NCI-H1436 treated with DMSO at 0.1 percent for 48 hours (cell line): ENCODE measurements at places on chromosomes 1 and 21.

DNA sequence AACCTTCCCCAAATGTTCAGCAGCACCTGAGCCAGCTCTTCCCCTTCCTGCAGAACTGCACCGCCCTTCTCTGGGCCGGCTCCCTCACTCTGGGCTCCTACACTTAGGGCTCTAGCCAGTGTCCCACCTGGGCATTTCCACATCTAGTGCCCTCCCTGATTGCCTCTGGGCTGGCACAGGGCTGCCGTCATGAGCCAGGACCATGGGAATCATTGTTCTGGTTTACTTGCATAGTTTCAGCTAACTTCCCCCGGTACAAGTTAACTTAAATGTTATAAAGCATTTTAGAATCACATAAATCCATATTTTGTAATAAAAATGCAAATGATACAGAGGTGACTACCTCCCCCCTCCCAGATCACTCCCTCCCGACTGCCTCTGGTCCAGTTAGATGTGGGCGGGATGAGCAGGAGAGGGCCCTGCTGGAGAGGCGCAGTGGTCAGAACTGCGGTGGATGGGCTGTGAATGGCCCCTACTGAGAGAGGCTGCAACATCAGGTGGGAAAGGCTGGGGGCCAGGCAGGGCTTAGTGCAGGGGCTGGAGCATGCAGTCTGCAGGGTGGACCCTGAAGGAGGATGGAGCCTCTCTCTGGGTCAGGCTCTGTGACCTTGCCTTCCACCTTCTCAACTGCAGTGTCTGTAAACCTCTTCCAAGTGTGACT, 371.4 kb upstream of the C1orf174 start:
- DNase-seq, result no peak

DNA sequence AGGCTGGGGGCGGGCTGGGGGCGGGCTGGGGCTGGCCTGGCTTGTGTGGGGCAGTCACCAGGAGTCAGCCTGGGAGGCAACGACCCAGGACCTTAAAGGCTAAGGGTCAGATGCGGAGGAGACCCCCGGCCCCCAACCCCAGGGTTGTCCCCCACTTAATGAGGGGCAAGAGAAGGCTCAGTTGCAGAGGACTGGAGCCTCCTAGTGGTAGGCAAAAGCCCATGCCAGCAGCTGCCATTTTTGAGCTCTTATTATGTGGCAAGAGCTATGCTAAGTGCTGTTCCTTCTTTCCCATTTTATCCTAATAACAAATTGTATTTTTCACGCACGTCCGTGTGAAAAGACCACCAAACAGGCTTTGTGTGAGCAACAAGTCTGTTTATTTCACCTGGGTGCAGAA, 8.0 kb downstream of the KIAA1614 start:
- DNase-seq, result no peak

- DNase-seq, result no peak
Measured at GRCh38 chr1:108511764-108512163, 48.1 kb upstream of the EEIG2 start.

DNA sequence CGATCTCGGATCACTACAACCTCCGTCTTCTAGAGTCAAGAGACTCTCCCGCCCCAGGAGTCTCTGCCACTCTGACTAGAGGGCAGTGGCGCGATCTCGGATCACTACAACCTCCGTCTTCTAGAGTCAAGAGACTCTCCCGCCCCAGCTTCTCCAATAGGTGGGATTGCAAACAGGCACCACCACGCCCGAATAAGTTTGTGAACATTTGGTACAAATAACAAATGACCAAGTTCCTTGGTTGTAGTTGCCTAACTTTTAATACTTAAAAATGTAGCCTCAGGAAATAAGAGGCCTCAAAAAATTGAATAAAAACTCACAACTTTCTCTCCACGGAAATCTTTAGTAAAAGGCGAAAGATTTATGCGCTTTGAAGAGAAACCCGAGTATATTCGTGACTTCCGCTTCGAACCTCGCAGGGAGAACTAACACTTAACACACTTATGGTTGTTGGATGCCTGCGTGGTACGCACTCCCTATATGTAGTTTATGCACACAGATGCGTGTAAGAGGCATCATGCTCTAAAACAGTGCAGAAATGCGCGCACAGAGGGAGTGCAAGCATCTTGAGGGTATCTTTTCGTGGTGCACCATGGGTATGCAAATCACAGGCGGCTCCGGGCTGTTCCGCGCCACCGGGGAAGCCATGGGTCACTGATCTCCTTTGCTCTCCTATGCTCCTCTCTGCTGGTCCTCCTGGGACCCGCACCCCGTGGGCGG, 11.4 kb downstream of the BTBD19 start:
- no peak for DNase-seq

GRCh38 chr21:28133116-28133515, 859.6 kb downstream of the LTN1 start:
- no peak for DNase-seq

DNA sequence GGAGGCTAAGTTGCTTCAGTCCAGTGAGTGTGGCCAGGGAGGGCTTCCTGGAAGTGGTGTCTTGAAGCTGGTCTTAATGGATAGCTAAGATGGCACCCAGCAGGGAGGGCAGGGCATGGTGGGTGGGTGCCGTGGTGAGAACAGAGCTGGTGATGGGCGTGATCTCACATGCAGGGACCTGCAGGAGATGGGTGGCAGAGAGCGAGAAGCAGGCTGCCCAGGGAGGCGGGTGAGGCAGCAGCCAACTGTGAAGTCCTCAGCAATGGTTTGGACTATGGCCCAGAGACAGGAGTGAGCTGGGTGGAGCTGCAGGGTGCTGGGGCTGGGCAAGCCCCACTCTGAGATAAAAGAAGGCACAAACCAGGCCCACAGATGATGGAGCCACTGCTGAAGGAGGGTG, 50.7 kb downstream of the UMODL1 start:
- no peak for DNase-seq
